ENCODE measurements at places on chromosomes 11 and 22.

- no peak for DNase-seq
These were observed 8.5 kb upstream of the CCDC89 start for GRCh38 chr11:85694385-85694980.

DNA sequence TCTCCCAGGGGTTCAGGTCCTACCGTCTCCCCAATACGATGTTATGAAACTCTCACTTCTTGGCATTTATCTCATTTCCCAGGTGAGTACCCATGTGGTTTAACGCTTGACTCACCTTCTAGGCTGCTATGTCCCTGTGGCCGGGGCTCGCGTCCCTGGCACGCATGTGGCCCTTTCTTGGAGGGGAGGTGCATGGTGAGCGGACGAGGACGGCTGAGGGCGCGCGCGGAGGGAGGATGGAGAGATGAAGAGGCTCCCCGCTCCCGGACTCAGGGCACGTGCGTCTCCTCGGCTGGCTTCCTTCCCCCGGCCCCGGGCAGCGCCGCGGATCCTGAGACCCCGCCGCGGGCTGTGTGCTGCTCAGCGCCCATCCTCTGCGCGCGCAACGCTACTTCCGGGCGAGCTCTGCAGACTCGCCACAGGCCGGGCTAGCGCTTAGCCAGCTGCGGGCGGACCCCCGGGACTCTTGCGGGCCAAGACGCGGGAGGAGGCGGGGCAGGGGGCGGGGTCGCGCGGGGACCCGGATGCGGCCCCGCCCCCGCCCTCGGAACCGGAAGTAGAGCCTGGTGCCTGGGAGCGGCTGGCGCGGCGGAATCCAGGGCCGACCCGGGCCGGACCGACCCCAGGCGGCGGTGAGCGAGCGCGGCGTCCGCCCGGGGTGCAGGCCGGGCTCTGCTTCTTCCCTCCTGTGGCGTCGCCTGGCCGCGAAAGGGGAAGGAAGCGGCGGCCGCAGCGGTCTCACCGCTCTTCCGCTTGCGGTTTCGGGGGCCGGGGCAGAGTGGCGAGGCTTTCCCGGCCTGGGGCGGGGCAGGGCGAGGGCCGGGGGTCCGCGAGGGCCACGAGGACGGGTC lies at the start of gene CTTN:
CTTN (plus strand) TSS at position 547 of the 851 bp plus-strand sequence. CDS start 8,769 bp downstream, outside the sequence.
- DNase-seq, result peak; percentile 38

- DNase-seq, result no peak
These were observed 47.2 kb upstream of the ADA2 start for GRCh38 chr22:17266251-17266971.

- DNase-seq, result no peak
These were observed 19.0 kb upstream of the TXNRD2 start for GRCh38 chr22:19960491-19961200.

DNA sequence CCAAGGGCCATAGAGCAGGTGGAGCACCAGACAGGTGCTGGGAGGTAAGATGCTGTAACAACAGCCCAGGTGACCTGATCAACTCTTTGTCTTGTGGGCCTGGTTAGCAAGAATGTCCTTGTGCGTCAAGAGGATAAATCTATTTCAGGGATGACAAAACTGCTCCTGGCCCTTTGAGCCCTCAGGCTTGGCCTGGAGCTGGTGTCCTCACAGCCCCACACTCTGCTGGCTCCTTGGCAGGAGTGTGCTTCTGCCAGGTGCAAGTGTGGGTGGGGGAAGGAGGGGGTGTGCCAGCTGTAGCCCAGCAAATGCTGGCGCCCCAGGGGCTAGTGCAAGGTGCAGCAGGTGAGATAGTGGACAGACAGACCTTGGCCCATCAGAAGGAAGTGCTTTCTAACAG lies 19.5 kb downstream of the AMPD3 start:
- DNase-seq, result no peak

GRCh38 chr22:40367342-40367741 lies 3.1 kb upstream of the SGSM3 start:
- DNase-seq, result no peak
